ENCODE measurements at places on chromosomes 11 and 22.

GRCh38 chr11:75341612-75342011, 9.8 kb downstream of the ARRB1 start:
- DNase-seq: no peak

DNA sequence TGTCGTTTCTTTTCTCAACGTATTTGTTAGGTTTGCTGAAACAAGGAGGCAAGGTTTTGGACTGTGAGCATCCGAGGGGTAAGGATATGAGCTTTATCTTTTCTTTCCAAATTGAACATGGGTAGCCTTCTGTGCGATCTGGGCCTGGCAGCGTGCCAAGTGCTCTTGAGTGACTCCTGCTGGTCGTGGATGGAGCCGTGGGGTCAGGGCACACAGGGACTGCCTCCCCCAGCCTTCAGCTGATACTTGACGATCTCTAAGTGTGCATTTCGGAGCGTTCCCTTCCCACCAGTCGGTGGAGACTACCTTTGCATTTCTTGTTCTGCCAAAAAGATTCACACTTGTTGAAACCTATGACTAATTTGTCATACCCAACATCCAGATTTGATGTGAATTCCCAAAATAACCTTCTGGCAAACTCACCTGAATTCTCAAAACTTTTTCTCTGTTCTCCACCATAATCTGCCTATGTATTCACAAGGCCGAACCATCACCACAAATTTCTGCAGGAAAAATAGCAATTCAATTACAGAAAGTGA, 40.1 kb upstream of the CLMP start:
- no peak for DNase-seq

DNA sequence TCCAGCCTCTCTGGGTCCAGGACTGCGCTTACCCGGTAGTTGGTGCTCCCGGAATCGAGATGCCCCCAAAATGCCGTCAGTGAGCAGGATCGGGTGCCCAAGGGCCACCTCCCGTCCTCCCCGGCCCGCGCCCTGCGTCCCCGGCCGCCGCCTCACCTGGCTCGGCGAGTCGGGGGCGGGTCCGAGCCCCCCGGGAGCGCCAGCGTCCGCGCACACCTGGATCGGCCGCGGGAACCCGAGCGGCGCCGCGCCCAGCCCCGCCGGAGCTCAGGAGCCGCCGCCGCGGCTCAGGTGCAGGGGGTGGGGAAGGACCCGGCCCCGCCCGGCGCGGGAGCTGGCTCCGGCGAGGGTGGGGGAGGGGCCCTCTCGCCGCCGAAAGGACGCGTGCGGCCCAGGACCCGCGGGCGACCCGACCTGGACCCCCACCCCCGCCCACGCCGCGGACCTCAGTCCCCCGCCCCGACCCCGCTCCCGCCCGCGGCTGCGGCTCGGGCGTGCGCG, at the start of gene SHANK2:
Gene SHANK2, minus strand, starts transcription at position 309 of the 501 bp plus-strand sequence. CDS start 105,251 bp downstream, outside the sequence.
- no peak for DNase-seq

- no peak for DNase-seq
These were observed 12.7 kb downstream of the LINC01488 start for GRCh38 chr11:69493931-69494821.

- no peak for DNase-seq
These were observed 7.6 kb downstream of the OR9G1 start for GRCh38 chr11:56706486-56706885.

GRCh38 chr22:48226026-48227013, 1463.9 kb downstream of the TBC1D22A start:
- DNase-seq: no peak

- DNase-seq: no peak
These were observed 11.6 kb downstream of the MISFA start for GRCh38 chr11:18611196-18611595.

DNA sequence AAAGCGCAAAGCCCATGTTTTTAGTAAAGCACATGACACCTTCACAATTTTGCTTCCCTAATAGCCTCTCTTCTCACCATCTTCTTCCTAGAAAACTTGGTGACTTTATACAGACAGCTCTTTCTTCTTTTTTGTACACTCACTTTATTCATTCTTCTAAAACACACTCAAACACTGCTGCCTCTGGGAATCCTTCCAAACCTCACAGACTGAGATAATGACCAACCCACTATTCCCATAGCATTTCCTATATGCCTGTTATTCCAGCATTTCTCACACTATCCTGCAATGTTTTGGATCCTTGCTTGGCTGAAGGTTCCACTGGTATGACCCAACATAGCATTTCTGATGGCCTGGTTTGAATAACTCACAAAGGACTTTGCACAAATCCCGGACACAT, 442.1 kb upstream of the CCDC90B start:
- DNase-seq: no peak

DNA sequence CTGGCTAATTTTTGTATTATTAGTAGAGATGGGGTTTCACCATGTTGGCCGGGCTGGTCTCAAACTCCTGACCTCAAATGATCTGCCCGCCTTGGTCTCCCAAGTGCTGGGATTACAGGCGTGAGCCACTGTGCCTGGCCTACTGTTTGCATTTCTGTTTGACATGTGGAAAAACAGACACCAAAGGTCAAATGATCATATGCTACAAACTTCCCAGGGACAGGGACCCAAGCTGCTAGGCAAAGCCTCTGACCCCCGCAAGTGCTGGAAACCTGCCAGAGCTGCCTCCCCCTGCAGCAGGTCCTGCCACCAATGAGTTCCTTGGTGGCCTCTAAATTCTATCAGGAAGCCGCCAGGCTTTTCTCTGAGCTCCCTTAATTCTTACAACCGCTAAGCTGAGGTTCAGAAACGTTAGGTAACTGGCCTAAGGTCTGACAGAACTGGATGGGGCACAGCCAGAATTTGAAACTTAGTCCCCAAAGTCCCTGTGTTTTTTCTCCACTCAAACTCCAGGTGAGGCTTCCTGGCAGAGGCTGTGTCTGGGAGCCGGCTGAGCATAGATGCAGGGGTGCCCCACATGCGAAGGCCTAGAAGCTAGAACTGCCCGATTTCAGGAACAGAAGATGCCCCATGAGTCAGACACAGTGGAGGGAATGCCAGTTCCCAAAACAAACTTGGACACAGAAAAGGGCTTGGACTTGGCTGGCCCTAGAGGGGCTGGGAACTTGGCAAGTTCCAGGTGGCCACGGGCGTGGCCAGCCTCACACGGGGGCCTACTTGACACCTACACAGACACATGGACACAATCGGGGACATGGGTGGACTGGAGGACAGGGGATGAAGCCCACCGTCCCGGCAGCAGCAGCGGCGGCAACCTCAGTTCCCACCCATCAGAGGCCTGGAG, 7.4 kb downstream of the CSNK1E start:
- DNase-seq: no peak

DNA sequence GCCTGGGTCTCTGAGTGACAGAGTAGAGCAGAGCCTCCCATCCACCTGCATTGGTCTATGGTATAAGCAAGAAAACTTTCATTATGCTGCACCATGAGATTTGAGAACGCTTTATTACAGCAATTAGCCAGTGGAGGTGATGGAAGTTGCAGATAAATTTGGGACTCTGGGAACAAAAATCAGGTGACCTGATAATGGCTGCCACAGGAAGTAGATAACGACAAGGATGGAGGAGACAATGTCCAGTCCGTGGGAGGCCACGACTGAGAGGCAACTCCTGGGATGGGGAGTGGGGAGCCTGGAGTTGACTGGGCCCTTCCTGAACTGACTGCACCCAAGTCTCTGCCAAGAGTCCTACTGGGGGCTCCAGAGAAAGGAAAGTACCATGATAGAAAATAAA, 4.7 kb downstream of the MRGPRD start:
- peak; percentile 17 for DNase-seq

- DNase-seq: no peak
These were observed 1024.1 kb upstream of the CCDC90B start for GRCh38 chr11:84310268-84310667.

DNA sequence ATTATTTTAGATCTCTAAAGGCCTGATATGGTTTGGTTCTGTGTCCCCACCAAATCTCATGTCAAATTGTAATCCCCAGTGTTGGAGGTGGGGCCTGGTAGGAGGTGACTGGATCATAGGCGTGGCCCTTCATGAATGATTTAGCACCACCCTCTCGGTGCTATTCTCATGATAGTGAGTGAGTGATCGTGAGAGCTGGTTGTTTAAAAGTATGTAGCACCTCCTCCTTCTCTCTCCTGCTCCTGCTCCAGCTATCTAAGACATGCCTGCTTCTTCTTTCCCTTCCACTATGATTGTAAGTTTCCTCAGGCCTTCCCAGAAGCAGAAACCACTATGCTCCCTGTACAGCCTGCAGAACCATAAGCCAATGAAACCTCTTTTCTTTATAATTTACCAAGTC, 114.1 kb downstream of the SERGEF start:
- no peak for DNase-seq

GRCh38 chr11:3222003-3222855, 3.6 kb upstream of the MRGPRG start:
- DNase-seq: peak; percentile 41

GRCh38 chr11:108343714-108344113, 120.8 kb downstream of the ATM start:
- no peak for DNase-seq

DNA sequence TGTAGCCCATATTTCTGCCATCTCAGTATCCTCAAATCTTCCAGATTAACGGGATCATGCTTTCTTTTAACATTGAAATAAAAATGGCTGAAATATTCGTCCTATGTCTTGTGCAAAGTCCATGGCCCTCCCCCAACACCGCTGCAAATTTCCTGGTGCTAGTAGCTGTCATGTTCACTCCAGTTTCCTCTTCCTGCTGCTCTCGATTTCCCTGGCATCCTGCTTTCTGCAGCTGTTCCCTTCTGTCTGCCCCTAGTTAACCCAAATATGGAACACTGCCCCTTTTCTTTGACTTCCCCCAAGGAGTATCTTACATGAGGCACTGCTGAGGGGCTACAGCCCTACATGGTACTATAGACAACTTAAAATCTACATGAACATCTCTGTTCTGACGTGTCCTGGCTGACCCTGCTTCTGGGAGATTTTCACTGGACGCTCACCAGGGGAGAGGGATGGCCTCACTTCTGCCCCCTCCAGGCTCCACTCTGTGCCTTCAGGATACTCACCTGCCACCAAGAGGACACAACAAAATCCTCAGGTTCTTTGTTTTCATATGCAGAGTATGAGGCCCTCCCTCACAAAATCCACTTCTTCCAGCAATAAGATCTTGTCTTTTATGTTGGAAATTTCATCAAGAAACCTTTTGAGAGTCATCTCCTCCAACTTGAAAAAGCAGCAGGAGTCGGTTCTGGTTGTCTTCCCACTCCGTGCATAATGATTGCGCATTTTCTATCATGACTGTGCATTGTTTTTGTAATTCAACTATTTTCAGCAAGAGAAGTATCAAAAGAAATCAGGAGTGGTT, 29.5 kb upstream of the SCUBE2 start:
- peak; percentile 69 for DNase-seq

GRCh38 chr11:113384551-113384950, 3.0 kb upstream of the ANKK1 start:
- DNase-seq: no peak

DNA sequence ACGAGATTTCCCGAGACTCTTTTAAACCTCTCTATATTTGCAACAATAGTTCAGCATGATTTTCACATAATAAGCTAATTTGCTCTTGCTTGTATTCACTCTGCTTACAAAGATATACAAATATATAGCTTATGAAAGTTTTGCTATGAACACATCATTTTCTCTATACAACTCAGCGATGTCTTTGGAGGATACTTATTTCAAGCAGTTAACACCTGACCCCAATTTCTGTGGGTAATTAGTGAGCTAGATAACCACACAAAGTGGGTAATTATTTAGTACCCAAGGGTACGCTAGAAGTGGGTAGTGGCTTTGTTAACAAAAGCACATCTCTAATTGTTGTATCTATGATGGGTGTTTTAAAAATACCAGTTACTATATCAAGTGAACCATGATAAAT, 12.3 kb downstream of the BLID start:
- DNase-seq: no peak

- no peak for DNase-seq
These were observed 200.7 kb downstream of the MSANTD4 start for GRCh38 chr11:105821372-105821771.

DNA sequence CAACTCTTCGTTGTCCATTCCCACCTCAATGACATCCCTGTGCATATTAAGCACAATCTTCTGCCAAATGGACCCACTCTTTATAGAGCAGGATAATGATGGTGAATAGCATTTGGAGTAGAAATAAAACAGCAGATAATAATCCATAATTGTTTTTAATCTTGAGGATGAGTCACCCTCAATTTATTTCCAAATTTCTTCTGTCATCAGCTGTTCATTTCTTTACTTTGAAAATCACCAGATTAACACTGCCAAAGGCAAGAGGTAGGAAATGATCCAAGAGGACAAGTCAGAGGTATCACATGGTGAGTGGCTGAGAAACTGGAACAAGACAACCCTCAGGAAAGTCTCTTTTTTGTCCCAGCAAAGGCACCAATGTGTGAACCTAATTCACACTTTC, 7.3 kb upstream of the AMBRA1 start:
- no peak for DNase-seq

- DNase-seq: no peak
These were observed 131.7 kb downstream of the MICAL2 start for GRCh38 chr11:12241971-12242672.

DNA sequence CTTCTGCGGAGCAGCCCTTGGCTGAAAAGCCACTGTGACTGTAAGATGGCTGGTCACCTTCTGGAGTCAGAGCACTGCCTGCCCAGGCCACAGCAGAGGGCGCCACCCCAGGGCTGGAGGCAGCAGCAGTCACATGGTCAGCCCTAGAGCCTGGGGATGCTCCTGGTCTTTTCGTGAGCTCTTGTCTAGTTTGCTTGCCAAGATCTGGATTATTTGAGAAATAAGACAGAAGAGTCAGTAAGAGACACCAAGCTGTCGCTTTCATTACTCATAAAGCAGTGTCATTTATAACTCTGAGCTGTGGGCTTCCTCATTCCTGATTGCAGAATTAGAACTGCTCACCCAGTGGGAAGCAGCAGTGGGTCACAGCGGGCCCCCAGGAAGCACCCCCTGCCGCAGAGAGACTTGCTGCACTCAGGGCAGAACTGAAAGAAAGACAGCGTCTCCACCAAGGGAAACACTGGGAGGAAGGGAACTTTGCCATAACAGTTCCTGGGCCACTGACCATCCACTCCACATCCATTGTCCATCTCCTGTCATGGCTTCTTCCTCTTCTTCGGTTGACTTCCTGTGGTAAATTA, 56.7 kb downstream of the PPP6R2 start:
- DNase-seq: peak; percentile 72

DNA sequence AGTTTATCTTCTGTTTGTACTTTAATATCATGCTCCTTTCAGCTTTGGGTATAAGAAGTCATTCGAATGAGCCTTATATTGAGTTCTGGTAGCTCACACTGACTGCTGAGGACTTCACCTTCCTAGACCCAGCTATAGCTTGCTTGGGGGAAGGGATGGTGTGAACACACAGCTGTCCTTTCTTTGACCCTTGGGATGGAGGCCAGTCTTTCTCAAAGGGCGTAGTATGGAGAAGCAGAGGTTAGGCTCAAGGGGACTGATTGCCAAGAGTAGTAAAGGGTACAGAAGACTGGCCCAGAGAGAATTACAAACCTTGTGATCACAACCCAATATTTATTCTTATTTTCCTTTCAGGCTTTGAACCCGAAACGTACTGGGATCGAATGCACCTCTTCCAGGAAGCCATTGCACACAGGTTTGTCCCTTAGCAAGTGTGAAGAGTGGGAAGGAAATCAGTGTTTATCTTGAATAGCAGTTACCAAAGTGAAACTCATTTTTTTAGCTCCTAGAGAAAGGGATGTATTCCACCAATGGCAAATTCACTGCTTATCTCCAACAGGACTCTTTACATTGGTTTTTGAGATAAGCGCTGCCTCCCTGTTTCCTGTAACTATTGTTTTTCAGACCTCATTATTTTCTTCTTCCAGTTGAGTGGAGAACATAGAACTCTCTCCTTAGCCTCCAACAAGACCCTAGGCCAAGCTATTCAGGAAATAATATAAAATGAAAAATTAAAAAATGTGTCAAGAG, 42.8 kb upstream of the YWHAH start:
- DNase-seq: no peak

GRCh38 chr22:24076091-24076867, 65.2 kb downstream of the CABIN1 start:
- DNase-seq: no peak
